ENCODE measurements at places on chromosomes 7 and 10. TPM values are rescaled to one million over a fixed set of nuclear protein-coding genes. Genes with fewer than 3 reads are reported as not detected.

LRRC18 gene
- total RNA-seq = not detected

ASZ1 gene
- not detected for total RNA-seq

GJD4 gene
- not detected for total RNA-seq

POLR3A gene
- 7.9 TPM for total RNA-seq

TMEM236 gene
- total RNA-seq = 0.09 TPM

FXYD4 gene
- not detected for total RNA-seq

DGKB gene
- 0.22 TPM for total RNA-seq

DNA sequence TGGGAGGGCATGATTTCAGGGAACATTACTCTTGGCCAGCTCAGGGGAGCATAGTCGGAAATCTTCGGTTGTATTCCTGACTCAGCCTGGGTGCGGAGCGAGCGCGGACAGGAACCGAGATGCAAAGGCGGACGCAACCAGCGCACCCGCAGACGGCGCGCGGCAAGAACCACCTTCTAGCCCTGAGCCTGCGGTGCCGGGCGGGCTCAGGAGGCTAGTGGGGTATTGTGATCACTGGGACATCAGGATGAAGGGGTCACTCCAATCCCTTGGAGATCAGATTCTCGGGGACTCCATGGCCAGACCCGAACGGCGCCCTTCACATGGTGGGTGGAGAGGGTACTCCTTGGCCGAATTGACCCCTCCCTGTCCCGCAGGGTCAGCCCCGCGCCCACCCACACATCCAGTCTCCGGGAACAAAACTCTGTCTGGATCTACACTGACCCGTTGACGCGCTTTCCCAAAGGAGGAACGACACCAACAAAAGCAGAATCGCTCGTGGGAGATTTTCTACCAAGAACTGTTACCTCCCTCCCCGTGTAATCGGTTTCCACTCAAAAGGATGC lies 730.5 kb downstream of the ZWINT start:
- H3K4me1 ChIP-seq = no peaks in the 10 kb centered on the region
- H3K27me3 ChIP-seq = peaks cover 6% of the 10 kb centered on the region
- H3K27ac ChIP-seq = no peak overlapping the region
- peak overlapping the region; percentile 54 for H3K4me3 ChIP-seq

DNA sequence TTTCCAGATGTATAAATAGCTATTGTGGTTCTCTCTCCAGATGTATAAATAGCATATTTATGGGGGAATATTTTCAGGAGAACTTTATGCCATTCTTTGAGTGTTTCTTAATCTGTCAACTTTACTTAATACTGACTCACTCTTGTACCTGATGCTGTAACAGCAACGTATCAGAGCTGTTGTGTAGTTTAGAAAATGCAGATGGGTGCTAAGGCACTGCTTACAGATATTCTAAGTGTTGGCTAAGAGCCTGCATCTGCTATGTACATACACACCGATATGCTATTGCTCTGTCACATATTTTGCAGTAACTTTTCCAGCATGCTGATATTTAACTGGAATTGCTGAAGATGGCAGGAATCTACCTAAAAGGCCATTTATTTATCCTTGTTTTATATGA lies 71.9 kb downstream of the WDR37 start:
- no peak overlapping the region for H3K4me3 ChIP-seq
- no peaks in the 10 kb centered on the region for H3K4me1 ChIP-seq
- no peaks in the 10 kb centered on the region for H3K27me3 ChIP-seq

- H3K4me1 ChIP-seq = no peaks in the 10 kb centered on the region
- H3K4me3 ChIP-seq = no peak overlapping the region
- no peak overlapping the region for H3K27ac ChIP-seq
These were observed 116.6 kb downstream of the MICU1 start for GRCh38 chr10:72509206-72509799.

- H3K36me3 ChIP-seq = no peaks in the 10 kb centered on the region
- no peak overlapping the region for H3K4me3 ChIP-seq
- no peaks in the 10 kb centered on the region for H3K27me3 ChIP-seq
- no peak for DNase-seq
- no peaks in the 10 kb centered on the region for H3K4me1 ChIP-seq
These were observed 1217.1 kb upstream of the CELF2 start for GRCh38 chr10:9800571-9800970.

GRCh38 chr10:63885156-63885555 lies 364.0 kb downstream of the REEP3 start:
- no peak overlapping the region for H3K4me3 ChIP-seq
- no peaks in the 10 kb centered on the region for H3K27me3 ChIP-seq
- H3K27ac ChIP-seq = no peak overlapping the region
- H3K36me3 ChIP-seq = no peaks in the 10 kb centered on the region
- no peaks in the 10 kb centered on the region for H3K4me1 ChIP-seq

GRCh38 chr10:31876652-31877352 lies 51.8 kb downstream of the ARHGAP12 start:
- no peak overlapping the region for H3K27ac ChIP-seq
- H3K27me3 ChIP-seq = no peaks in the 10 kb centered on the region
- no peaks in the 10 kb centered on the region for H3K4me1 ChIP-seq
- no peaks in the 10 kb centered on the region for H3K36me3 ChIP-seq
- no peak for DNase-seq

DNA sequence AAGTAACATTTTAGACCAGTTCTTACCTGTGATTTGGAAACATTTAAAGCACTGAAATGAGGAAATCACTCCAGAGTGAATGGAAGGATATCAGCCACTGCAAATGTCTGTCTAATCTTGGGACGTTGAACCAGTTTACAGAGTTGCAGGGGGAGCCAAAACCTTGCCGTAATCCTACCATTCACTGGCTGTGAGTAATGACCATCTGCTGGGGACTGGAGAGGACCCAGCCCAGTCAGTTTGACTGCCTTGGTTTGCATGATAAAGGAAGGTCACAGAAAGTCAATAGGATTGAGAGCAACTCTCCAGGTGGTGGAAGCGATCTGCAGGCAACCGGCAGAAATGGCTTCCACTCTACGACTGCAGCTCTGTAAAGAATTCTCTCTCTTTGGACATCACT lies 167.2 kb downstream of the AKR1D1 start:
- no peaks in the 10 kb centered on the region for H3K36me3 ChIP-seq
- no peak for DNase-seq
- H3K4me3 ChIP-seq = no peak overlapping the region
- no peaks in the 10 kb centered on the region for H3K4me1 ChIP-seq
- H3K27me3 ChIP-seq = no peaks in the 10 kb centered on the region
- no peak overlapping the region for H3K27ac ChIP-seq

DNA sequence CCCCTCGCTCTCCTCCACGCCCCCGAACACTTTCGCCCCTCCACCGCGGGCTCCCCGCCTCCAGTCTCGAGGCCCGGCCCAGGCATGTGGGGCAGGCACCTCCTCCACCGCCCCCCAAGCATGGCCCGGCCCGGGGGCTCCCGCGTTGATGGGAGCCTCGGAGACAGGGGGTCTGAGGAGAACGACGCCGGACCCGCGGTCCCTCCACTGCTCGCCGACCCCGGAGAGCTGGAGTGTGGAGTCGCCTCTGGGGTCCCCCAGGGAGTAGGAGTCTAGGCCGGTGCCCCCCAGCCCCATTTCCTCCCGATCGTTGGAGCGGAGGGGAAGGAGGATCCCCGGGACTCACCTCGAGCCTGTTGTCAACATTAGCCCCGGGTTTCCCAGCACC lies 206 bp downstream of the UPF2 start:
- H3K27ac ChIP-seq = peak overlapping the region; percentile 97
- H3K36me3 ChIP-seq = no peaks in the 10 kb centered on the region
- DNase-seq = peak; percentile 34

- H3K27ac ChIP-seq = peak overlapping the region; percentile 80
- H3K36me3 ChIP-seq = no peaks in the 10 kb centered on the region
- H3K27me3 ChIP-seq = no peaks in the 10 kb centered on the region
- peaks cover 79% of the 10 kb centered on the region for H3K4me1 ChIP-seq
These were observed 59.9 kb downstream of the MAP3K8 start for GRCh38 chr10:30493609-30494530.

GRCh38 chr7:85714043-85714578 lies 527.3 kb upstream of the SEMA3D start:
- H3K4me1 ChIP-seq = no peaks in the 10 kb centered on the region
- DNase-seq = no peak
- no peaks in the 10 kb centered on the region for H3K36me3 ChIP-seq
- H3K27me3 ChIP-seq = no peaks in the 10 kb centered on the region
- no peak overlapping the region for H3K27ac ChIP-seq
- H3K4me3 ChIP-seq = no peak overlapping the region

- H3K4me1 ChIP-seq = peaks cover 52% of the 10 kb centered on the region
- no peaks in the 10 kb centered on the region for H3K36me3 ChIP-seq
- peak overlapping the region; percentile 79 for H3K27ac ChIP-seq
- H3K4me3 ChIP-seq = no peak overlapping the region
- H3K27me3 ChIP-seq = no peaks in the 10 kb centered on the region
These were observed 108.1 kb upstream of the FAM133B start for GRCh38 chr7:92698237-92698841.
